ENCODE measurements at places on chromosomes 12 and 14.

GRCh38 chr14:48622980-48623379, 947.6 kb upstream of the MDGA2 start:
- no peaks in the 10 kb centered on the region for H3K27me3 ChIP-seq
- H3K27ac ChIP-seq, result no peak overlapping the region
- H3K4me3 ChIP-seq, result no peak overlapping the region
- no peak for DNase-seq

- no peak overlapping the region for H3K4me3 ChIP-seq
- no peaks in the 10 kb centered on the region for H3K36me3 ChIP-seq
- no peak overlapping the region for H3K27ac ChIP-seq
- no peak for DNase-seq
Measured at GRCh38 chr14:79658221-79658620, 553.1 kb downstream of the DIO2 start.

GRCh38 chr14:55097881-55098560, 31.0 kb upstream of the LGALS3 start:
- H3K36me3 ChIP-seq, result no peaks in the 10 kb centered on the region
- H3K4me3 ChIP-seq, result no peak overlapping the region
- peaks cover 32% of the 10 kb centered on the region for H3K4me1 ChIP-seq
- DNase-seq, result no peak

DNA sequence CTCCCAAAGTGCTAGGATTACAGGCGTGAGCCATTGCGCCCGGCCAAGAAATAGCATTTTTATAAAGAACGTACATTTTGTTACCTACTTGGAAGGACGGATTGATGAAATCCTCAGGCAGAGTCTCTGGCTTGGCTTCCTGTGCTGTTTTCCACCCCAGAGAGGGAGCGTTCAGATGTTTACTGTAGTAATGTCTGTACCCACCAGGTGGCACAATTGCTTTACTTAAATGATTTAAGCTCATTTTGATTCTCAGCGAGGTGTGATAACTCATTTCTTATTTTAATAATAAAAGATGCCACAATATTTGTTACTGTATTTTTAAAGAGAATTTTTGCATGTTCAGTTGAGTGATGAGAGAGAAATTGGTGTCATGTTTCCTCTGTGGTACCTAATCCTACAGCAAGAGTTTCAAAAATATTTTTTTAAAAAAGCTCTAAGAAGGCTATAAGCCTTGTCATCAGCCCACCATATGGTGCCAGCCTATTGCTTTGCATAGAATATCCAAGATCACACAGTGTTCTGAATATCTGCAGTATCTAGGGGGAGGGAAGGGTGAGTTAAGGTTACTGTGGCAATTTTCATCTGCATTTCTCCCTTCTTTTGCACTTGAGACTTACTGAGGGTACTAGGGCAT, 82.6 kb upstream of the TRAF3 start:
- H3K27ac ChIP-seq, result no peak overlapping the region
- H3K27me3 ChIP-seq, result no peaks in the 10 kb centered on the region
- H3K4me1 ChIP-seq, result peaks cover 3% of the 10 kb centered on the region
- H3K36me3 ChIP-seq, result peaks cover 4% of the 10 kb centered on the region
- H3K4me3 ChIP-seq, result no peak overlapping the region
- DNase-seq, result peak; percentile 21

DNA sequence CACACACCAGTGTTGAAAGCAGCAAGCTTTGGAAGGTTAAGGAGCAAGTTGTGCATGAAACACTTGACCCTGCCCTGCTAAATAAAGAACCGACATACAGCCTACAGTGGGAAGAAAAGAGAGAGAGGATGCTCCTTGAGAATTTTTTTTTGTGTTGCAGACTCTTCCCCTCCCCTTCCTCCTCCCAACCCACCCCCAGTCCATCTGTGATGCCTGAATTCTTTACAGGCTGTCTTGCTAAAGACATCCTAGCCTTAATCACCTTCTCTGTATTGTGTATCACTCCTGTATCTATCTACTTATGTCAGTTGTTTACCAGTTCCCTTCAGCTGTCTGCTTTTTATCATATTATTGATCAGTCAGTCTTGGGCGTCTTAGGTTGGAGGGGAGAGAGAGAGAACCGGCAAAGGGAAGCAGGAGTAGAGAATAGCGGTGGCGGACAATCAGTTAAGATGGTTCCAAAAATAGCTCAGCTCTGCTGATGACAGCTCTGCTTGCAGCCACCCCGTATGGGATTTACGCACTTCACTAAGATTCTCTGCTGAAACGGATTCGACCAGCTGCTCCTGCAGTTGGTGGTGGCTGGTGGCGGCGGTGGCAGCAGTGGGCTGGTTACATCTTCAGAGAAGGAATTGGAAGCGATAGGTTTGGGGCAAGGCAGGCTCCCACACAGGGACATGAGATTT, 664.7 kb downstream of the NRXN3 start:
- H3K27ac ChIP-seq, result no peak overlapping the region
- H3K4me1 ChIP-seq, result no peaks in the 10 kb centered on the region
- no peaks in the 10 kb centered on the region for H3K27me3 ChIP-seq
- no peak overlapping the region for H3K4me3 ChIP-seq
- DNase-seq, result no peak

- no peaks in the 10 kb centered on the region for H3K4me1 ChIP-seq
- DNase-seq, result no peak
- H3K36me3 ChIP-seq, result no peaks in the 10 kb centered on the region
- no peak overlapping the region for H3K27ac ChIP-seq
- no peak overlapping the region for H3K4me3 ChIP-seq
- no peaks in the 10 kb centered on the region for H3K27me3 ChIP-seq
Measured at GRCh38 chr14:78902010-78902623, 731.9 kb downstream of the NRXN3 start.

- peaks cover 9% of the 10 kb centered on the region for H3K4me1 ChIP-seq
- DNase-seq, result no peak
- H3K36me3 ChIP-seq, result no peaks in the 10 kb centered on the region
- no peak overlapping the region for H3K4me3 ChIP-seq
- no peak overlapping the region for H3K27ac ChIP-seq
Measured at GRCh38 chr14:64960762-64961276, 11.3 kb downstream of the RAB15 start.

DNA sequence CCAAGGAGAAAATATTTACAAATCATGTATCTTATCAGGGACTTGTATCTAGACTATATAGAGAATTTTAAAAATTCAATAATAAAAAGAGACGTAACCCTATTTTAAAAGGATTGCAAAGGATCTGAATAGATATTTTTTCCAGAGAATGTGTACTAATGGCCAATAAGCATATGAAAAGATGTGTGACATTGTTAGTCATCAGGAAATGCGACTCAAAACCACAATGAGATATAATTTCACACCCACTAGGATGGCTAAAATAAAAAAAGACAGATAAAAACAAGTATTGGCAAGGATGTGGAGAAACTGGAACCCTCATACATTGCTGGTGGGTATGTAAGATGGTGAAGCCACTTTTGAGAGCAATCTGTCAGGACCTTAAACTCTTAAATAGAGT, 141.9 kb upstream of the BMP4 start:
- H3K4me1 ChIP-seq, result peaks cover 5% of the 10 kb centered on the region
- H3K36me3 ChIP-seq, result no peaks in the 10 kb centered on the region
- no peaks in the 10 kb centered on the region for H3K27me3 ChIP-seq
- DNase-seq, result no peak
- no peak overlapping the region for H3K4me3 ChIP-seq

DNA sequence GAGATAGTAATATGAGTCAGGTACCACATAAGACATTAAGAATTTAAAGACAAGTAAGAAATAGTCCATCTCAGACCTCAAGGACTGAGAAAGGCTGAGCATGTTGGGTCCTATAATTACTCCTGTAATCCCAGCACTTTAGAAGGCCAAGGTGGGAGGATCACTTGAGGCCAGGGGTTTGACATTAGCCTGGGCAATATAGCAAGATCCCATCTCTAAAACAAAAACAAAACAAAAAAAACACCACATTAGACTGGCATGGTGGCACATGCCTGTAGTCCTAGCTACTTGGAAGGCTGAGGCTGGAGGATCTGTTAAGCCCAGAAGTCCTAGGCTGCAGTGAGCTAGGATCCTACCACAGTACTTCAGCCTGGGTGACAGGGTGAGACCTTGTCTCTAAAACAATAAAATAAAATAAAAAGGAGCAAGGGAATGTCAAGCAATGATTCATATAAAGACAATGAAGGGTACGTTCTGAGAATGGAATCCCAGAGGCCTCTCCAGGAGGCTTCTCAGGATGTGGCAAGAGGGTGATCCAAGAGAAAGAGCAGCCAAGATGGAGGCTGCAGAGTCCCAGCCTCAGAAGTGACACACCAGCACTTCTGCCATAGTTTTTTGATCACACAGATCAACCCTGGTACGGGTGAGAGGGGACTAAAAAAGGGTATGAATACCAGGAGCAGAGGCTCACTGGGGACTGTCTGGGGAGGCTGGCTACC, 206.4 kb downstream of the CRADD start:
- no peaks in the 10 kb centered on the region for H3K36me3 ChIP-seq
- no peaks in the 10 kb centered on the region for H3K4me1 ChIP-seq
- no peaks in the 10 kb centered on the region for H3K27me3 ChIP-seq
- no peak for DNase-seq
- H3K4me3 ChIP-seq, result no peak overlapping the region
- no peak overlapping the region for H3K27ac ChIP-seq

GRCh38 chr12:127145929-127146789, 1120.8 kb upstream of the TMEM132C start:
- no peaks in the 10 kb centered on the region for H3K36me3 ChIP-seq
- H3K4me1 ChIP-seq, result no peaks in the 10 kb centered on the region
- no peaks in the 10 kb centered on the region for H3K27me3 ChIP-seq

- H3K4me3 ChIP-seq, result no peak overlapping the region
- H3K27me3 ChIP-seq, result no peaks in the 10 kb centered on the region
- DNase-seq, result no peak
- no peaks in the 10 kb centered on the region for H3K4me1 ChIP-seq
- no peak overlapping the region for H3K27ac ChIP-seq
Measured at GRCh38 chr14:87001333-87001732, 991.6 kb downstream of the GALC start.

GRCh38 chr12:103929784-103930033, 501 bp upstream of the HSP90B1 start:
- H3K27me3 ChIP-seq, result no peaks in the 10 kb centered on the region
- peak overlapping the region; percentile 92 for H3K27ac ChIP-seq
- H3K36me3 ChIP-seq, result peaks cover 17% of the 10 kb centered on the region
- peaks cover 27% of the 10 kb centered on the region for H3K4me1 ChIP-seq
- H3K4me3 ChIP-seq, result peak overlapping the region; percentile 45
- DNase-seq, result no peak

- H3K4me3 ChIP-seq, result no peak overlapping the region
- no peak overlapping the region for H3K27ac ChIP-seq
- H3K36me3 ChIP-seq, result no peaks in the 10 kb centered on the region
- peaks cover 4% of the 10 kb centered on the region for H3K27me3 ChIP-seq
Measured at GRCh38 chr14:74368441-74368840, 20.2 kb downstream of the VRTN start.

GRCh38 chr14:101950100-101950499, 14.3 kb upstream of the DYNC1H1 start:
- no peak overlapping the region for H3K4me3 ChIP-seq
- peaks cover 6% of the 10 kb centered on the region for H3K4me1 ChIP-seq
- H3K27ac ChIP-seq, result no peak overlapping the region
- DNase-seq, result no peak
- no peaks in the 10 kb centered on the region for H3K27me3 ChIP-seq

GRCh38 chr14:24144451-24144850, 2.0 kb downstream of the PSME2 start:
- H3K36me3 ChIP-seq, result peaks cover 11% of the 10 kb centered on the region
- no peaks in the 10 kb centered on the region for H3K27me3 ChIP-seq
- no peak for DNase-seq
- no peak overlapping the region for H3K27ac ChIP-seq
- H3K4me1 ChIP-seq, result peaks cover 32% of the 10 kb centered on the region

- H3K36me3 ChIP-seq, result no peaks in the 10 kb centered on the region
- H3K4me1 ChIP-seq, result no peaks in the 10 kb centered on the region
- no peaks in the 10 kb centered on the region for H3K27me3 ChIP-seq
- H3K4me3 ChIP-seq, result no peak overlapping the region
Measured at GRCh38 chr12:16324772-16325171, 22.7 kb upstream of the MGST1 start.

DNA sequence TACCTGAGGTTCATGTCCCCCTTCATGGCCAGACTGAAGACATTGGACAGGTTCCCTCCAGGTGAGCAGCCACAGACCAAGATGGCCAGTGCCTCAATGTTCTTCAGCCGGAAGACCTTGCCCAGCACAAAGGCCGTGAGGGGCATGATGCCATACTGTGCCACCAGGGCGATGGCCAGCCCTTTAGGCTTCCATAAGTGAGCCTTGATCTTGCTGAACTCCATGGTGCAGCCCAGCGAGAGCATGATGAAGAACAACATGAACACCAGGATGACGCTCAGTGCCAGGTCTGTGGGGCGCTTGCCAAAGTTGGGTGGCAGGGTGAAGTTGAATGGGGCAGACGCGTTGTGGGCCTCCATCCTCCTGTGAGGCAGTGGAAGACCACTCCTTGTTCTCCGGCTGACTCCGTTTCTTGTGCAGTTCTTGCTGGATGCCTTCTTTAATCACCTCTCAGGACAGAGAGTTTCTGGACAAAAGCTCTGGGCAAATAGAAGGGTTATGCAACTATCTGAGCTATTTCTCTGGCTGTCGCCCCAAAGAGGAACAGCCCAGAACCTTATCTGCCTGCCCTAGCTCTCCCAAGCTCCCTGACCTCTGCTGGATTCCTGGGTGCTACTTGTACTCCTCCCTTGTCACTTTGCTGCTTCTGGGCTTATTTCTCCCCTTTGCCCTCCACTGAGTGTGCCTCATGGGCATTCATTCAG, at the start of gene SLC10A1:
Gene SLC10A1 (minus strand): TSS at position 445 of the 704 bp plus-strand sequence. CDS start 86 bp downstream, at position 359.
- no peak within 1 kb of the TSS for H3K27ac ChIP-seq
- H3K4me1 ChIP-seq, result no peaks in the 10 kb centered on the region
- no peaks in the 10 kb centered on the region for H3K27me3 ChIP-seq
- H3K36me3 ChIP-seq, result no peaks in the 10 kb centered on the region

DNA sequence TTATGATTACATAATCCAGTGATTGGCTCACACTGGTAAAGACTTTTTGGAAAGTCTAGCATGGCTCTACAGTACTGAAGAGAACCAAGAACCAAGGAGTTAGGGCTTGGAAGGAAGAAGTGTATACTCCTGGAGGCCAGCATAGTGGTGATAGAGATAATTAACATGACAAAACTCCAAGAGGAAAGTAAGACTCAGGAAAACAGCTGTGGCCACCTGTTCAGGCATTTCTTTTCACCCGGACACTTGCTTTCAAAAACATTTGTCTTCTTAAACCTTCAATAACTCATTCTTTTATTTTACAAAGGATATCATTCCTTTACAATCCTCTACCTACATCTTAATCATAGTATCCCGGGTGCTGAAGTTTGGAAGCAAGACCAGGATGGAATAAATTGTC, 50.9 kb downstream of the KLHL28 start:
- H3K27me3 ChIP-seq, result peaks cover 9% of the 10 kb centered on the region
- H3K27ac ChIP-seq, result no peak overlapping the region
- no peak for DNase-seq
- H3K4me1 ChIP-seq, result no peaks in the 10 kb centered on the region

DNA sequence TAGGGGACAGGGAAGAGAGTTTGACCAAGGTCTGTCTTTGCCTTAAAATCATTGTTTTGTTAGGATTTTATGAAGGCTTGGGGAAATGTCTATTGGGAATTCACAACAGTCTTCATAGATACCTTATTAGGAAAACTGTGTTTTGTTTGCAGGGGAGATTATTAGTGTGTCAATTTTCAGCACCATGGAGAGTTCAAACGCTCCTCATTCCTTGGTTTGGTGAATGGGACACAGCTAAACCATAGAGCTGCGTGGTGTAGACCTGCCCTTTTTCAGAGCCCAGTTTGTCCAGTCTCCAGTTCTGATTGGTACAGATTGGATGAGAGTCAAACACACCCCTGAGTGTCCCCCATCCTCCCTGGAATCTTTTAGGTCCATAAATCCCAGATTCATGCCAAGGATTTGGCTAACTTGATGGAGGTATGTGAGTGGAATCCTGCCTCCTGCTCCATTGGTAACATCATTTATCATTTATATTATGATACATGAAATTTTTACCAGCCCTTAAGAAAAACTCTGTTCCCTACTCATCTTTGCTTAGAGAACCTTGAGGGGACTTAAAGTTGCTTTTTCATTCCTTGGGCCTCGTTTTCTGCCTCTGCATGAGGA, 12.0 kb downstream of the NGDN start:
- H3K36me3 ChIP-seq, result peaks cover 17% of the 10 kb centered on the region
- H3K27ac ChIP-seq, result no peak overlapping the region
- H3K27me3 ChIP-seq, result no peaks in the 10 kb centered on the region

All from keratinocyte (primary cell).